ENCODE measurements at places on chromosomes 5 and 9.

DNA sequence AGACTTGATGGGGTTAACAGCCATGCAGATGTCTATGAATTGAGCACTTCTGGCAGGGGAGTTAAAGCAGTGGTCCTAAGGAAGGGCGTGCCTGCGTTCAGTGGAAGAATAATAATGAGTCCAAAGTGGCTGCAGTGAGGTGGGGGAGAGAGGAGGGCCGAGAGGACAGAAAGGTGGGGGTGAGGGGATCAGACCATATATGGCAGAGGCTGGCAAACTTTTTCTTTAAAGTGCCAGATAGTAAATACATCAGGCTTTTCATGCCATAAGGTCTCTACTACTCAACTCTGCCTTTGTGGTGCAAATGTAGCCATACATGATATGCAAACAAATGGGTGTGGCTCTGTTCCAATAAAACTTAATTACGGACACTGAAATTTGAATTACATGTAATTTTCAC, 77.1 kb downstream of the STRBP start:
- DNase-seq = no peak

DNA sequence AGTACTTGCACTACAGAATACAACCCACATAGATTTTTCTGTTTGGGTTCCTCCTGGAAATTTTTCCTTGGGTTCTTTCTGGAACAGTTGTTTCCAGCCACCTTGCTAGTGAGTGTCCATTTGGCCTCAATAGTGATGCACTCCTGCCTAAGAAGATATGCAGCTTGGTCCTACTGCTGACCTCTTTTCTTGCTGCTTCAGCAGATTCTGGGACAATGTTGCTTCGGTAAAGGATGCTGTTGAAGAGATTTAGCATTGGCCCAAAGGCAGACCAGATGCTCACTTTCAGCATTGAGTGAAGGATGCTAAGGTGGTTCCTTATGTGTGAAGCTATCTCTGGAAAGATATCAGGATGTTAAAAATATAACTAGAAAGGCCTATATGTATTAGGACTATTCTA, 86.2 kb upstream of the SMC5 start:
- DNase-seq = no peak

- no peak for DNase-seq
These were observed 1.6 kb downstream of the NTNG2 start for GRCh38 chr9:132163457-132163875.

DNA sequence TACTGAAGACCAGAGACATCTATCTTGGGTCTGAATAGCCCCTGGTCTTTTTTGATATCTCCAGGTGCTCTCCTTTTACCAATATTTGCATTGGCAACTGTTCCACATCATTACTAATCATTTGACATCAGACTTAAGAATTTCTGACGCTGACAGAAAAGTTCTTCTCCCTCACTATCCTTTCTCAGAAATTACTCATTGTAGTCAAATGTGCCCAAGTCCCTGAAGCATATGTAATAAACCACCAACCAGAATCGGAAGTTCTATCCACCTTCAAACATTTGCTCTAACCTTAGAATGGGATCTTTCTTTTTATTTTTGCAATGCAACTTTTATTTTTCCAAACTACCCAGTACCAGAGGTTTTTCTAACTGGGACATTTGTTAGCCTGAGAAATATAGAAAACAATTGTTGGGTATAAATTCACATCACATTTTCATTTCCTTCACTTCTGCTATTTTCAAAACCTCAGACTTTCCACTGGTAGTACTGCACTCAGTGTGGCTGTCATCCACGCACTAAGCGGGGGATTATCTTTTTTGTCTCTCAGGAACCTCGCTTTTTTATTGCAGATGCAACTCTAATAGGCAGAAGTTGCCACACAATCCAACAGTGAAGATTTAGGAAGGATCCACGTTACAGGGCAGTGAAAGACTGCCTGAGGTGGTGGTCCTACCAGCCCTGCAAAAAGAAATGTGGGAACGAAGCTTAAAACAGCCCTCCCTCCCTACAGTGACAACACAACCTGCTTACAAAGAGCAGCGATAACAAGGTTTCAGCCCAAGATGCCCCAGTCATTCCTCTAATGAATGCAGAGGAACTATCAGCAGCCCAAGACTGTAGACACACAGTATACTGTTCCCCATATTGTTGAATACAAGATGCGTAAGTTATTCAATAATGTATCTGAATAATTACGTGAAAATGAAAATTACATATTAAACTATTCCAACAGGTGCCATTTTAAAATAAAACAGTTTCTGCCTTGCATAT, 201.2 kb downstream of the EBF1 start:
- DNase-seq = no peak

GRCh38 chr9:93612052-93612795, 35.8 kb downstream of the PHF2 start:
- DNase-seq = no peak

DNA sequence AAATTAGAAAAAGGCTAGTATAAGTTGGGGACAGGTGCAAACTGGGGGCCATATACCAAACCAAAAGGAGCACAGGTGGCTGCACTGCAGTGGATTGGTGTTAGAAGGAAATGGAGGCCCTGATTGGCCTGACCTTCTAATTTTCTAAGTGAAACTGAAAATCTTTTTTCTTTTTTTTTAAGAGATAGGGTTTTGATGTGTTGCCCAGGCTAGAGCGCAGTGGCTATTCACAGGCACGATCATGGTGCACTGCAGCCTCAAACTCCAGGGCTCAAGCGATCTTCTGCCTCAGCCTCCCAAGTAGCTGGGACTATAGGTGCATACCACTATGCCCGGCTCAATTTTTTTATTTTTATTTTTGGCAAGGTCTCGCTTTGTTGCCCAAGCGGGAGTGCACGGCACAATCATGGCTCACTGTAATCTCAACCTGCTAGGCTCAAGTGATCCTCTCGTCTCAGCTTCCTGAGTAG, 9.8 kb upstream of the CCDC69 start:
- no peak for DNase-seq

GRCh38 chr5:112915831-112916230, 6.2 kb downstream of the REEP5 start:
- DNase-seq = no peak

All from activated gamma-delta T cell treated with anti-CD3 and anti-CD28 coated beads, Interleukin-2, amount 50 U/mL, for 16 hours (primary cell).